ENCODE measurements at places on chromosomes 5 and 9.

DNA sequence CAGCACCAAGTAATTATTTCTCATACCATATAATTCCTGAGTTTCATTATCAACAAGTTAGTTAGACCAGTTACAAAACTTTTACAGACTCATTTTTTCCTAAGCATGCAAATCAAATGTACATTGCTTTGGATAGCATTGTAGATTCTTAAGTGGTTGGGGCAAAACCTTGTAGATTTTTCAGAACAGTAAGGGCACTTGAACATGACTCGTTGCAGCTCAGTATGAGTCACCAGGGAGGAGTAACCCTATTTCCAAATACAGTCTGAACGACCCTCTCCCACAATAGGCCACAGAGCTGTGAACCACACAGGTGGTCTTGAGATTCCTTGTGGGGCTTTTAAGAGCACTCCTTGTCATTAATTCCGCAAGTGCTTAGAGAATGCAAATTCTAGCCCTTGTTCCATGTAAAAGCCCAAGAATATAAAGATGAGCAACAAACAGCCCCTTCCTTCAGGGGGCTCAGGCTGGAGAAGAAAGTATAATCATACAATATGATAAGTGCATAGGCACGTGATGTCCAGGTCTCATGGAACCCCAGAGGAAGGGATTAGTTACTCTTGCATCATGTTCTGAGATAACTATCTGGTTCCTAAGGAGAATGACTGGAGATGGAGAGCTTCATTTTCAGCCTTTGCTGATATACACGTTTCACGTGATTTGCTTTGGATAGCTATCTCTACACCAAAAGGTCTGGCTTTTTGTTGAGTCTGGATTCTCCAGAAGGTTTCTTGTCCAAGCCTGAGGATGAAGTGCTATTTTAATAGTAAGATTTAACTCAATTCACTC is 295.7 kb downstream of the KCNN2 start:
- no peak for DNase-seq

- DNase-seq: no peak
These were observed 40.3 kb downstream of the POU4F3 start for GRCh38 chr5:146378986-146379385.

DNA sequence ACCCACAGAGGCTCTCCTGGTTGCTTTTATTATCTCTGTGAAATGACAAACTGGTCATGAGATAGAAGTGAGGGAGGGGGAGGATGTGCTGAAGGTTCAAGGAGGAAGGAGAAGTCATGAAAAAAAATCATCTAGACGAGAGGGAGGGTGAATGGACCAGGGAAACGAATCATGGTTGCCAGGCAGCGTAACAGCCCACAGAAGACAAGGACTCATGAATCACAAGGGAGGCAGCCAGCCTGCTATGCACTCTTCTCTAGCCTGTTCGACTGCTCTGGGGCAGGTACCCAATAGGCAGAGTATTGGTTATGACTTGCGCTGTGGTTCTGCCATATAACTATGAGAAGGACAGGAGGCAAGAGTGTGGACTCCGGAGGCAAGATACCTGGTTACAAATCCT is 475.2 kb downstream of the CDK5RAP2 start:
- DNase-seq: no peak

- no peak for DNase-seq
These were observed 22.7 kb upstream of the UGCG start for GRCh38 chr9:111873901-111874300.

DNA sequence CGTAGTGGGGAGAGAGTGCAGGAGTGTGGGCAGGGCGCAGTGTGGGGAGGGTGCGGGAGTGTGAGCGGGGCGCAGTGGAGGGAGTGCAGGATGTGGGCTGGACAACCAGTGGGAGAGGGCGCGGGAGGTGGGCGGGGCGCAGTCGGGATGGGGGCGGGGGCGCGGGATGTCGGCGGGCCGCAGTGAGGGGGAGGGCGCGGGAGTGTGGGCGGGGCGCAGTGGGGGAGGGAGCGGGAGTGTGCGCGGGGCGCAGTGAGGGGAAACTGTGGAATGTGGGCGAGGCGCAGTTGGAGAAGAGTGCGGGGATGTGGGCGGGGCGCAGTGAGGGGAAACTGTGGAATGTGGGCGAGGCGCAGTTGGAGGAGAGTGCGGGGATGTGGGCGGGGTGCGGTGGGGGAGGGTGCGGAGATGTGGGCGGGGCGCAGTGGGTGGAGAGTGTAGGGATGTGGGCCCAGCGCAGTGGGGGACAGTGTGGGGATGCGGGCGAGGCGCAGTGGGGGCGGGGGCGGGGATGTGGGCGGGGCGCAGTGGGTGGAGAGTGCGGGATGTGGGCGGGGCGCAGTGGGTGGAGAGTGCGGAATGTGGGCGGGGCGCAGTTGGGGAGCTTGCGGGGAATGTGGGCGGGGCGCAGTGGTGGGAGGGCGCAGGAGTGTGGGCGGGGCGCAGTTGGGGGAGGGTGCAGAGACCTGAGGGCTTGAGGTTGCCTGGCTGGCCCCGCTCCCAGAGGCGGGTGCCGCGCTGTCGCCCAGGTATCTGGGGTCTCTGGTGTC is at the start of gene NXNL2:
Gene NXNL2 (plus strand): TSS at position 723 of the 770 bp plus-strand sequence. CDS start 257 bp downstream, outside the sequence.
- DNase-seq: peak; percentile 2

DNA sequence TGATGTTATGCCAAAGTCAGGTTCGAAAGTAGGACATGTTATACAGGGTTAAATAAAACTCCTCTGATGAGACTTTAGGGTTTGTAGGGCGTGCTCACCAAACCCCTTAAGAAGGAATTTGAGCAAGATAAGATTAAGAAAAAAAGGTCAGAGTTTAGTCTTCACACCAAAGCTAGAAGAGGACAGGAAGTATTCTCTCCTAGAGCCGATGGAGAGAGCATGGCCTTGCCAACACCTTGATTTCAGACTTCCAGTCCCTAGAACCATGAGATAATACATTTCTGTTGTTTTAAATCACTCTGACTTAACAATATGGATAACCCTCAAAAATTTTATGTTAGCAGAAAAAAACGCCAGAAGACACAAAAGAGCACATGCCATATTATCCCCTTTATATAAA is 16.3 kb upstream of the PLCXD3 start:
- DNase-seq: no peak
